Upper lobe of left lung (tissue), 6 donors: ENCODE measurements at places on chromosomes 11 and 22. TPM values are rescaled to one million over a fixed set of nuclear protein-coding genes. Genes with fewer than 3 reads are reported as not detected.

The KIAA1671 gene
- 39.2 TPM for total RNA-seq

The P2RY2 gene
- 11.1 TPM for total RNA-seq

DNA sequence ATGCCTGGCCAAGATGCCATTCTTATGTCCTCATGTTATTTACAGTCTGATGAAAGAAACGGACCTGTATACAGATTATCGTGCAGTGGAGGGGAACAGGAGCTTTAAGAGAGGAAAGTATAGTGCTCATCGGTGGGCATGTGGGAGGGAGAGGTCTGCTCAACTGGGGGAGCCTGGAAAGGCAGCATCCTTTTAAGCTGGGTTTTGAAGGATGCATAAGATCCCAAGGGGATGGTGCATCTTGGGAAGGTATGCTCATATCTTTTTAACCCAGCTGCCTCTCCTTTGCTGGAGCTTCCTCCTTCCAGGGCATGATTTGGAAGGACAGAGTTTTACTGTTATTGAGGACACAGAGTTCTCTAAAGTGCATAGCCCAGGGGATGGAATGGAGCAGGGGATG lies 34.8 kb downstream of the MIAT start:
- H3K4me3 ChIP-seq: no peak overlapping the region
- H3K36me3 ChIP-seq: no peaks in the 10 kb centered on the region
- no peak for DNase-seq
- no peaks in the 10 kb centered on the region for H3K4me1 ChIP-seq
- H3K27me3 ChIP-seq: no peaks in the 10 kb centered on the region

DNA sequence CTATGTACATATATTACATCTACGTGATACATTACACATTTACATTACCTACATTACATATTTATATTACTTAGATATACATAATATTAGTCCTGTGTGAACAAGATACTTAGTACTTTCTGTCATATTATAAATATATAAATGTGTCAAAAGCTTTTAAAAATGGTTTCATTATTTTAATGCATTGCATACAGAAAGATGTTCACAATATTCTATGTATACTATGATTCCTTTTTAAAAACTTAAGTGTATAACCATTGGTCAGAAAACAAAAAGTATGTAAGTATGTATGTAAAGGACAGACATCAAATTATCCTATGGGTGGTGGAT lies 647 bp upstream of the ZW10 start:
- no peaks in the 10 kb centered on the region for H3K36me3 ChIP-seq
- peak overlapping the region; percentile 92 for H3K4me3 ChIP-seq
- H3K4me1 ChIP-seq: peaks cover 13% of the 10 kb centered on the region
- no peak overlapping the region for H3K27ac ChIP-seq
